ENCODE measurements at places on chromosomes 1 and 21. TPM values are rescaled to one million over a fixed set of nuclear protein-coding genes. Genes with fewer than 3 reads are reported as not detected.

The ADORA3 gene
- polyA plus RNA-seq, result not detected

The LCE2C gene
- 0.12 TPM for polyA plus RNA-seq

DNA sequence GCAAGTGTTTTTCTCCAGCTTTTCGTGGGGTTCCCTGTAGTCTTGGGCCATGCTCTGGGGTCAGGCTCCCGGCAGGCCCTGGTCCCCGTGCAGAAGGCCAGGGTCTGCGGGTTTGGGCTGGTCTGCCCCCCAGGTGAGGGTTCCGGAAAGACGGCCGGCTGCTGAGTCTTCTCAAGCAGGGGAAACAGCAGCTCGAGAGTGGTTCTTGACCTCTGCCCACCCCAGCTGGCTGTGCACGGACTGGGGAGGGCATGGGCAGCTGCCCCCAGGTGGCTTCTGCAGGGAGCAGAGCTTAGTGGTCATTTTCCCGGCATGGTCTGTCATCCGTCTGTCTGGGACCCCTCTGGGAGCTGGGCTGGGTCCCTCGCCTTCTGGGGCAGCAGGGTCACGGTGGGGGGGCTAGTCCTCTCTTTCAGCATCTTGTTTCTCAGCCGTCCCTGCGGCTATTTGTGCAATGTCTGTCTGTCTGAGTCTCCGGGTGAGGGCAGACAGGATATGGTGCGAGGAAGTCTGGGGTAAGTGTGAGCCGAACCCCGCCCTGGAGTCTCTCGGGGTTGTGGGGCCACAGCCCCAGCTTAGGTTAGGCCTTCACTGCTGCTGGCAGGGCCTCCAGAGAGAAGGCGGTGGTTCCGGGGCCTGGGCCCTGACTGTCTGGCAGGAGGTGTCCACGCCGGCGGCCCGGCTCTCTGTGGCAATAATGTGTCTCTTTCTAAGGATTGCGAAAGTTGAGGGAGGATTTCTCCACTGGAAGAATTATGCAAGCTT lies 6.1 kb downstream of the SKI start:
- peaks cover 25% of the 10 kb centered on the region for H3K4me1 ChIP-seq
- peak overlapping the region; percentile 50 for H3K27ac ChIP-seq
- no peaks in the 10 kb centered on the region for H3K27me3 ChIP-seq
- peak overlapping the region; percentile 19 for H3K4me3 ChIP-seq
- peak; percentile 80 for DNase-seq

The RNF223 gene
- not detected for polyA plus RNA-seq

GRCh38 chr1:229641306-229641705 lies 15.3 kb downstream of the URB2 start:
- no peaks in the 10 kb centered on the region for H3K4me1 ChIP-seq
- peaks cover 9% of the 10 kb centered on the region for H3K36me3 ChIP-seq
- DNase-seq, result no peak
- H3K4me3 ChIP-seq, result no peak overlapping the region
- H3K27ac ChIP-seq, result no peak overlapping the region
- H3K27me3 ChIP-seq, result no peaks in the 10 kb centered on the region

The ZNF648 gene
- polyA plus RNA-seq, result not detected

The CRYZL1 gene
- 58.8 TPM for polyA plus RNA-seq

Measured in fibroblast of lung (primary cell).